Omental fat pad (tissue), 4 donors: ENCODE measurements at places on chromosomes 12 and 14.

GRCh38 chr14:31825459-31825858 lies 251.6 kb upstream of the ARHGAP5 start:
- DNase-seq: no peak

DNA sequence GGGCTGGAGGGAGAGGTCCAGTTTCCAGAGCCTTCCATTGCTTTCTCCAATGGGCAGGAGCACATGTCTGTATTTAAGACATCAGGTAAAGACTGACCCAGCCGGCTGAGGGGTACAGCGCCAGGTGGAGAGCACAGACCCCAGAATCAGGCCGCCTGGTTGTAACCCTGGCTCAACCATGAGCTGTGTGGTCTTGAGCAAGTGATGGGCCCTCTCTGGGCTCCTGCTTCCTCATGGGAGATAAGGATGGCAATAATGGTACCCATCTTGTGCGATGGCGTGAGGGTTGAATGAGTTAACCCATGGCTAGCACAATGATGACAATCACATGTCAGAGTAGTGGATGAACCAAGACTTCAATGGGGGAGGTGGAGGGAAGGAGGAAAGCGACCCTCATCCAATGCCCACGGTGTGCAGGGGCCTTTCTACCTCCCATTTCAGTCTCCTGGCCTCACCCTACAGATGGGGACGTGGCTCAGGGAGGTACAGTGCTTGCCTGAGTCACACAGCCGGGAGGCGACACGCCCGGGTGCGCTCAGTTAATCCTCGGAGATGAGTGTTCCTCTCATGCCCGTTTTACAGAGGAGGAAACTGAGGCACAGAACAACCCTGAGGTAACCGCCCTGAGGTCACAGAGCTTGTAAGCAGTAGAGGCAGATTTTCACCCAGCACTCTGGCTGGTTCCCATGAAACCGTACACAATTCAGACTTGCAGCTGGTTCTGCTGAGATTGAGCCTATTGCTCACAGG lies 163.9 kb downstream of the RBM19 start:
- DNase-seq: no peak

DNA sequence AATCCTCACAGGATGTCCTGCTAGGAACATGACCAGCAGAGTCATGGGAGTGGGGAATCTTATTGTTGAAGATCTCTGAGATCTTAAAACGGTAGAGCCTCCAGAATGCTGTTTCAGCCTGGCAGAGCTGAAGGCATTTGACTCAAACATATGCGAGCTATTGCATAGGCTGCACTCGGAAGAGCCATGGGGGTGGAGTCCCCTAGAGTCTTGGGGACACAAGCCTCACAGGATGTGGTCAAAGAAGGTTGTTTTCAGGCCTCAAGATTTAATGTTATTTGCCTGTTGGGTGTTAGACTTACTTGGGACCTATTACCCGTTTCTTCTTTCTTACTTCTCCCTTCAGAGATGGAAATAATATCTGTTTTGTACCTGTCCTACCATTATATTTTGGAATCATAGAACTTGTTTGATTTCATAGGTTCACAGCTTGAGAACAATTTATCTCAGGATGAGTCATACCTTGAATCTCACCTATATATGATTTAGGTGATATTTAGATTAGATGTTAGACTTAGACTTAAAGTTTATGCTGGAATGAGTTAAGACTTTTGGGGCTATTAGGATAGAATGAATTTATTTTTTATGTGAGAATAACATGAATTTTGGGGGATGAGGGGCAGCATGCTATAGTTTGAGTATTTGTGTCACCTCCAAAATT lies 172.2 kb upstream of the ATP2B1 start:
- DNase-seq: no peak

- DNase-seq: no peak
Observed at GRCh38 chr14:39762576-39763401, 330.6 kb upstream of the FBXO33 start.

DNA sequence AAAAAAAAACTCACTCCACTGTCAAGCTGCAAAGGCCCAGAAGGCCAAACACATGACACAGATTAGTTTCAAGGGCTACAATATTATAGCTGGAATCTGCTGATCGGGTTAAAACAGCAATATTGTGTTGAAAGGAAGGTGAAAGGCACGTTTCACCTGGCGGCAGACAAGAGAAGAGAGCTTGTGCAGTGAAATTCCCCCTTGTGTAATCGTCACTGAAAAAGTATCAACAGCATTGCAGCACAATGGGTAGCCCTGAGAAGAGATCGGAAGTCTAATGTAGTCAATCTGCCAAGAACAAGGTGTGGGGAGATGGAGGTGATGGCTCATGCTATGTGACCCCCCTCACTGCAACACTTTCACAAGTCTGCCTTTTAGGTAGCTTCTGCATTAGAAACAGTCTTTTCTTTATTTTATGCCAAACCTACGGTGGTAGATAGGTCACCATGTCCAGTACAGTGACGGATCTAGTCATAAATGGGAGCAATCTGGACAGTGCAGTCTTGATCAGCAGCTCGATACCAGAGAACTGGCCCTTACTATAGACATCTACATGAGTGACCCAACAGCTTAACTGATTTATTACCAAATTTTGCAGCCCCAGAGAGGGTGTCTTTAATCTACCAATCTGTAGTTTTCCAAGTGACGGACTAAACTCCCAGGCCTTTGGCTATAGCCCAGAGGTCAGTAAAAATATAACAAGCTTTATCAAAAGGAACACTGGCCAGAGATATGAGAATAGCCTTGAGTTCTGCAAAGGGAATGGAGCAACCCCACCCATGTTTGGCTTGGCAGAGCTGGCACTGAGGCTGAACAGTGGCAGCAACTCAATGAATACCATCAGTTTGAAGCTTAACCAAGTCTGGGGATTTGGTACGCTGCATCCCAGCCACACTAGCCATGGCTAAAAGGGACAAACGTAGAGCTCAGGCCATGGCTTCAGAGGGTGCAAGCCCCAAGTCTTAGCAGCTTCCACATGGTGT lies 35.4 kb downstream of the SPTSSA start:
- DNase-seq: no peak

- no peak for DNase-seq
Observed at GRCh38 chr12:53820514-53821306, 68.9 kb upstream of the CISTR start.

- DNase-seq: no peak
Observed at GRCh38 chr14:24067133-24068082, 4.0 kb upstream of the CPNE6 start.

GRCh38 chr12:88393017-88393767 lies 187.1 kb downstream of the KITLG start:
- no peak for DNase-seq

DNA sequence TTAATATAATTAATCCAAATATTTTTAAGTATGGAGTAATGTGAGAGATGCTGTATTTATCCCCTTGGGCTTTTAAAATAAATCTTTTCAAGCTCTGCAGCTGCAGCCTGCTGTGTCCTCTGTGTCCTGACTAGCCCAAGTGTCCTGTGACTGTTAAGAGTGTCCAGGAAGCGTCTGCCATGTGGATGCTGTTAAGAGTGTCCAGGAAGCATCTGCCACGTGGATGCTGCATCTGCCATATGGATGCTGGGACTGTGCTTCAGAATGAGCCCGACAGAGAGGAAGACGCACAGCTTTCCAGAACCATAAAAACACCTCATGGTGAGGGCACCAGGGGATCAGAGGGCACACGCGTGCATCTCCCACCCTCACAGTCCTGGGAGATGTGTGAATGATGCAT lies 307.2 kb downstream of the ADGRD1 start:
- DNase-seq: no peak

- no peak for DNase-seq
Observed at GRCh38 chr12:8698132-8698851, 501 bp downstream of the RIMKLB start.

DNA sequence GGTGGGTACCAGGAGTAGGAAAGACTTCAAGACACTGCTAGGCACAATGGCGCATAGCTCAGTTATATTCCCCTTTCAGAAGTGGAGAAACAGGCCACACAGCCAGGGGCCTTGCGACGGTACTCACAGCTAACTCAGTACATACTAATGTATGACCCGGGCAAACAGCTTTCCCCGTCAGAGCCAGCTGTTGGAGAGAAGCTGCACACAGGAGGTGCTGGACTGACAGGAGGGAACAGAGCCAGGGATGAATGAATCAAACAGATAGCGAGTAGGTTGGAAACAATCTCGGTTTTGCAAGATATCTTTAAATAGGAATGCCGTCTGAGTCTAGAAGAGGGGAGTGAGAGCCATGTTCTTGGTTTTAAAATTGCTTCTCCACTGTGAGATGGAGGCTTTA lies 45.5 kb downstream of the PRIMA1 start:
- no peak for DNase-seq

DNA sequence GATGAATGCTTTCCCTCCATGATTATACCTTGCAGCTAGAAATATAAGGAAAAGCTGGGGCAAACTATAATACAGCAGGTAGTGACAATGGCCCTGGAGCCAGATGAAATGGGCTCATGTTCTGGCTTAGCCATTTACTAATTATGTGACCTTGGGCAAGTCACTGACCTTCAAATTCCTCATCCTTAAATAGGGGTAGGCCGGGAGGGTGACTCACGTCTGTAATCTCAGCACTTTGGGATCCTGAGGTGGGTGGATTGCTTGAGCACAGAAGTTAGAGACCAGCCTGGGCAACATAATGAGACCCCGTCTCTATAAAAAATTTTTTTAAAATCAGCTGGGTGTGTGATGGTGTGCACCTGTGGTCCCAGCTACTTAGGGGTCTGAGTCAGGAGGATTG lies 155.4 kb downstream of the C12orf75 start:
- no peak for DNase-seq

DNA sequence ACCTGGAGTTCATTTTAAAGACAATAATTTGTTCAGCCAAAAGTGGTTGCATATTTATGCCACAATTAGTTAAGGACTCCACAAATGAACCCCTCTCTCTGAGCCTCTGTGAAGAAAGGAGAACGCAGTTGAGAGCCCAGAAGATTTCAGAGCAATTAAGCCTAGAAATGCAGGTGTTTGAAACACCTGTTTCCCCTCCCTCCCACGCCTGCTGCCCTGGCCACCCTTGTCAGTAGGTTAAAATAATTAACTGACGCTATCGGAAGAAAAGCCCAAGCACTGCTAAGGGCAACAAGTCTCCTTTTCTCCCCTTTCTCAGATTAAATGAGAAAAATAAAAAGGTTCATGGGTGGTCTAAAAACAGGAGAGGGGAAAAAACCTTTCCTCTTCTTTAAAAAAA lies 99.2 kb downstream of the PPM1A start:
- no peak for DNase-seq

- DNase-seq: no peak
Observed at GRCh38 chr12:107057071-107057834, 36.1 kb downstream of the CRY1 start.

- no peak for DNase-seq
Observed at GRCh38 chr14:29310757-29311156, 544.2 kb downstream of the FOXG1 start.

- no peak for DNase-seq
Observed at GRCh38 chr14:82935691-82936090, 1402.0 kb upstream of the SEL1L start.

DNA sequence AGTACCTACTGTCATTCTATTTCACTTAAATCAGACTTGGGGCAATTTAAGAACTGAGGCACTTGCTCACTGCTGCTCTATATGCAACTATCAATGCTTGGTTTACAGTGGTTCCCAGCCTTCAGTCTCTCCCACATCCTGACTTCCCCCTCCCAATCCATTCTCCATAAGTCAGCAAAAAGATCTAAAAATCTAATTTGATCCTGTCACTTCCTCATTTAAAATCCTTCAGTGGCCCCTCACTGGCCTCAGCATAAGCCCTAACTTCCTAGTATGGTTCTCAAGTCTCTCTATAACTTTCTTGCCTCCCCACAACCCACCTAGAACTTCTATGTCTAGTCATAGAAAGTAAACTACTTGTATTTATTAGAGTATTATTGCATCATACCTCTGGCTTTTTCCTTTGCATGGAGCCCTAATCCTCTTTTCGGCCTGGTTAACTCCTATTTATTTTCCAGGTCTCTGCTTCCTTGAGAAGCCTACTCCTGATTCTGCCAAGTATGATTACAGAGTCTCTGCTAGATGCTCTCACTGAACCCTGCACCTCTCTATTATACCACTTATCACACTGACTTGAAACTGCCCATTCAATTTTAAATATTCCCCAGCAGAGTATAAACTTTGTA lies 130.6 kb downstream of the RALGAPA1 start:
- DNase-seq: no peak

DNA sequence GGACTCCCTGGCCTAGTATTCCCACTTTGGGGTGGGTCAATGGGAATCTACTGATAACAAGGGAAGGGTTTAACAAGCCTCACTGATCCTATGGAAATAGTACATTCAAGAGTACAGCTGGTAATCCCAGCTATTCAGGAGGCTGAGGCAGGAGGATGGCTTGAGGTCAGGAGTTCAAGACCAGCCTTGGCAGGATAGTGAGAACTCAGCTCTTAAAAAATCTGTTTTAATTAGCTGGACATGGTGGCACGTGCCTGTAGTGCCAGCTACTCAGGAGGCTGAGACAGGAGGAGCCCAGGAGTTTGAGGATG lies 4.5 kb downstream of the POMT2 start:
- DNase-seq: no peak

DNA sequence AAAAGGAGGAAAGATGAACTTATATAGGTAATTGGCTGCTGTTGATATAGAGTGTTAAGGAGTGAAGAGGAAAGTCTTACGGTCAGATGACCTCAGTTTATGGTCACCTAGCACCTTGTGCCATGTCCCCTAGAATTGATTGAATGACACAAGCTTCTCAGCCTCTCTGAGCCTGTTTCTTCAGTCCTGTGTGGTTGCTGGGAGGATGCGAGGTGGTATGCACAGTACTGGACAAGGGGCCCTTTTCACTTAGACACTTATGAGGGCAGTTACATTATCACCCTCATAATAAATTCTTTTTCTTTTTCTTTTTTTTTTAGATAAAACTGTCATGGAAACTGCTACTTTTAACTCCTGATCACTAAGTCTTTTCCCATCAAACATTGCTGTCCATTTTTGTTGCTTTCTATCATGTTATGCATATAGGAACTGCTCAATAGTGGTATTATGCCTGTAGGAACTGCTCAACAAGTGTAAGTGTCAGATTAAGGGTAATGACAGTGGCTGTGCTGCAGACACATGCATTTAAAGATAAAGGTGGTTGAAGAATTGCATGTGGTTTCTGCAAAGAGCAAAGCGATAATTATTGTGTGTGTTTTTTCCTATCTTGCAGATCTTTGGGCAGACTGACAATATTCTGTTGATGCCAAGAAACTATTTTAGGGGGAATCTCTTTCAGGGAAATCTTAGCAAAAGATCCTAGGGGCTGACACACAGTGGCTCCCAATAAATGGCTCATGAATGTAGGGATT lies 11.6 kb downstream of the ANO6 start:
- DNase-seq: no peak
